Activated naive CD8-positive, alpha-beta T cell treated with anti-CD3 and anti-CD28 coated beads, Interleukin-2, amount 10 ng/mL, durations not matched to agents 7 days and 5 days (primary cell): ENCODE measurements at places on chromosomes 2 and 18. TPM values are rescaled to one million over a fixed set of nuclear protein-coding genes. Genes with fewer than 3 reads are reported as not detected.
A peak's percentile ranks its signal among the peaks of the same experiment; 100 is the strongest.

- H3K27me3 ChIP-seq: no peaks in the 10 kb centered on the region
- no peaks in the 10 kb centered on the region for H3K36me3 ChIP-seq
- H3K27ac ChIP-seq: no peak overlapping the region
- H3K4me1 ChIP-seq: no peaks in the 10 kb centered on the region
Observed at GRCh38 chr2:56086336-56086735, 97.5 kb upstream of the CCDC85A start.

DNA sequence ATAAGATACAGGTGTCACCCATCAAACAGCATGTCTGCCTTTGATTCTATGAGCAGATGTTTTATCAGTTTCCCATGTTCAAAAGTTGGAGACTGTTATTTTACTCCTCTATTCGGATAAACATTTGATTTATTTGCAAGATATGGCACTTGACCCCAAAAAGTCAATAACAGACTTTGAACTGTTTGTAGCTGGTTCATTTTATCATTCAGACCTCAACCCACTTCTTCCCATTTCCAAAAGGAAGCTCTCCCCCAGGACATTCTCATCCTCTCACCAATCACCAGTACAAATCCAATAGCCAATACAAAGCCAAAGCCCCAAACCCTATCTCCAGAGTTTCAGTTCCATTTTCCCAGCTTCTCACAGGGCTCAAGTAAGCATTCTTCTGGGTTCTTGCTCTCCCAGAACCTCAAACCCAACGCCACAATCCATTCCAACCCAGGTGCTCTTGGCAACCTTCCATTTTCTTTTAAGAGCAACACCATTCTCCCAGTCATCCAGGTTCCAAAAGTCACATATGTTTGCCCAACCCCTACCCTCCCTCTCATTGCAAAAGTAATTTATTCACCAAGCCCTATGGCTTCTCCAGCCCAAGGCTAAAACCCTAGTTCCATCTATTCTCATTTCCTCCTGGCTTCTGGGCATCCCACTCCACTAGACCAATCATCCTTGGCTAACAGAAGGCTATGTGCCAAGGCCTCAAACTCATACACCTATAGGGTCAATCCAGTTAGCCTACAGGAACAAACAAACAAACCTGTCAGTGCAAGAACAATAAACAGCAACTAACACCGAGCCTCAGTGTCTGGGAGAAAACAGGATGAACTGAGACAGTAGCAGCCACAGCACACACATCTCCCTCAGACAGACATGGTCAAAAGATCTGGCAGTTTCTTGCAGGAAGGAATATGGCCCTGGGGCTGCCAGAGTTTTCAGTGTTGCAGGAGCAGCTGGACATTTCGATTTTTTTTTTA lies 9.2 kb downstream of the ACVR1 start:
- peaks cover 15% of the 10 kb centered on the region for H3K4me1 ChIP-seq
- DNase-seq: no peak
- peaks cover 7% of the 10 kb centered on the region for H3K36me3 ChIP-seq
- no peaks in the 10 kb centered on the region for H3K27me3 ChIP-seq
- H3K4me3 ChIP-seq: no peak overlapping the region

GRCh38 chr2:215880970-215881369 lies 132.4 kb downstream of the MREG start:
- H3K27me3 ChIP-seq: peaks cover 4% of the 10 kb centered on the region
- H3K4me3 ChIP-seq: no peak overlapping the region
- no peak for DNase-seq
- H3K27ac ChIP-seq: no peak overlapping the region

DNA sequence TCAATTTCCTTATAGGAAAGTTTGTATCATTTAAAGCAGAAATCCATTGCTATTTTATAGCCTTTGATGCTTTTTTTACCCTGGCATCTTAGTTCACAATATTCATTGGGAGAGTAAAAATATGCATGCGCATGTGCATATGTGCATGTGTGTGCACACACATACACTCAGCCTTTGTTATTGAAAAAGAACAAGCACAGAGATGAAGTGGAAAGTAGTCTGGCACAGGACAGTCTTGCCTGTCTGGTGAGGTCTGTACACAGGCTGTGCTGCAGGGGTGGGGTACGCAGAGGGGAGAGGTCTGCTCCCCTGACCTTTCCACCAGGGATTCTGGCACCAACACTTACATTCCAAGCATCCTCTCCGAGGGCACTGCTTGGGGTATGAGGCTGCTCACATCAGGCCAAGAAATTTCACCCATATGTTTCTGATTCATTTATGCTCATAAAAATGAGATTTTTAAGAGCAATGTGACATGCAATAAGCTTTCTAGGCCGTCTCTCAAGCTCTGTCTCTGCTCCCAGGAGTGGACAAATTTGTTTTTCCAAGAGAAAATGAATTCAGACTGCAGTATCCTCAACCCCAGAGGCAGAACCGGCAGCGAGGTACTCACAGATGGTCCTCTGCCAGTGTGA lies 237.2 kb downstream of the INSIG2 start:
- no peaks in the 10 kb centered on the region for H3K36me3 ChIP-seq
- no peak for DNase-seq
- H3K27me3 ChIP-seq: peaks cover 9% of the 10 kb centered on the region
- no peak overlapping the region for H3K27ac ChIP-seq
- no peak overlapping the region for H3K4me3 ChIP-seq

DNA sequence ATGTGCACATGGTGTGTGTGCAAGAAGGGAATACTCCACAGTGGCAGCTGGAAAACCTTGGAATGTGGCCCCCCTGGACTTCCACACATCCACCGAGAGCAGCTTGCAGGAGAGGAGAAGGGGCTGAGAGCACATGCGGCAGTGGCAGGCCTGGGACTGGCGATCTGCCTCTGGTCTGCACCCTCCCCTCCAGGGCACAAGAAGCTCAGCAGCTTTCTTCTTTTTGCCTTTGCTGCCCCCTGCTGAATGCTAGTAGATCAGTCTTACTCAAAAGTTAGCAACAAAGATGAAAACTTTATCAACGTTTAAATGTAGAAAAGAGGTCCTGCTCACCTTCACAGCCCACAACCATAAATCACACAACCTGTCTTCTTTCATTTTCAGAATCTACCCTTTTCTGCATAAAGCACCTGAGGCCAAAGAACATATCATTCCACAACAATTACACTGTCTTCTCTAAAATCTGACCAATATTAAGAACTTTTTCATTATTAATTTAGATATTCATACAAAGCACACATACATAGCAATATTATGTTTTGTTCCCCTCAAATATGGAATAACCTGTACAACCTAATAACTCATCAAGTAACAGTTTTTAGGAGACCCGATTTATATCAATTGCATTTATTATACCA lies 34.6 kb downstream of the TGFBRAP1 start:
- H3K27me3 ChIP-seq: no peaks in the 10 kb centered on the region
- no peak overlapping the region for H3K4me3 ChIP-seq
- H3K36me3 ChIP-seq: peaks cover 21% of the 10 kb centered on the region
- H3K27ac ChIP-seq: no peak overlapping the region
- peaks cover 2% of the 10 kb centered on the region for H3K4me1 ChIP-seq

GRCh38 chr2:32900246-32900973 lies 46.3 kb upstream of the LTBP1 start:
- no peaks in the 10 kb centered on the region for H3K36me3 ChIP-seq
- H3K4me3 ChIP-seq: no peak overlapping the region
- H3K4me1 ChIP-seq: no peaks in the 10 kb centered on the region

DNA sequence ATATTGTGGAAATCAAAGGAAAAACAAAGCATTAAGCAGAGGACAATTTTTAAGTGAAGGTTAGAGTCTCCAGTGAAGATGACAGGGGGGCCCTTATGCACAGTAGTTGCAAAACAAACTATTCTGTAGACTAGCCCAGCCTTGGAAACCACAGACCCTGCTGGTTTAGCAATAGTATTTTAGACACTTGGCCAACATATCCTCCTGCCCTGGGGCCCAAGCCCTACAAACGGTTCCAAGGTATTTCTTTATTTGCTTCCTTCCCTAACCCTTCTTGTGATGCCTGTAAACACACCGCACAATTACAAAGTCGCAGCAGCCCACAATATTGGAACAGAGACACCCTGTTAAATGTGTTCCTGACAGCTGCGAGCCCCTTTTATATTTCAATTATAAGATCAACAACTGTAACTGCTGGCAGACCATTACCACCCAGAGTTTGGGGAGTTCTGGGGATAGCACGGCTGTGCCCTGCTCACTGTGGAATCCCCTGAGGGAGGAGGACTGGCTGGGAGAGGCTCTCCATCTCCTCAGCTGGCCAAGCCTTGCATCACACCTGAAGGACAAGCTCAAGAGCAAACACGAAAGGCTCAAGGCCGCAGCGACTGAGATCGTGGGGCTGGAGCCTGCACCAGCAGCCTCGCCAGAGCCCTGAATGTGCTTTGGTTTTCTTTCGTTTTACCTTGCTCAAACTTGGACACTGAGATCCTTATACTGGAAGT lies 282.2 kb upstream of the ATP5MC3 start:
- no peaks in the 10 kb centered on the region for H3K4me1 ChIP-seq
- H3K27me3 ChIP-seq: peaks cover 5% of the 10 kb centered on the region
- no peaks in the 10 kb centered on the region for H3K36me3 ChIP-seq
- DNase-seq: no peak
- H3K27ac ChIP-seq: no peak overlapping the region

The CDH19 gene
- total RNA-seq: not detected

The STK16 gene
- 34.0 TPM for total RNA-seq

DNA sequence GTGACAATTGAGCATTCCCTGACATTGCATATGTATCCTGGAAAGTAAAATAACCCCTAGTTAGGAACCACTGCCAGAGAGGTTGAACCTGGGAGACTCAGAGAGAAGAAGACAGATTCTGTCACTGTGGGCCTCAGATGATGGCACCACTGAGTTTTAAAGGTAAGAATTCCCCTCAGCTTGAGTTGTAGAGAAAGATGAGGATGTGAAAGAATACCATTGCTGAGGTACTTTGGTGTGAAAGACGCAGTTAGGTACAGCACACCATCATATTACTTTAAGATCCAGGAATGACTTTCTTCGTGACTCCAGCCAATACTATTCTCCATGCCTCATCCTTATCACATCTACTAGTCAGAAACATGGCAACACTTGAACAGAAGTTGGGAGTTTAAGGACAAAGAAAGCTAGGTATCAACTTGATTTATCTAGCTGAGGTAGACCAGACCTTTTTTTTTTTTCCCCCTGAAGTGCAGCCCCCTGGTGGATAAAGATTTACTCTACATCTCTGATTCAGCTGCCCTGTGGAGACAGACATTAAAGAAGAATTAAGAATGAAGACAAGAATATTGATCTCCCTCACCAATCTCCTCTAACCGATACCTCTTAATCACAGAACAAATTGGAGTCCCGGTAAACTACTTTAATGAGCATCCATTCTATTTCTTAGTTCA lies 630.5 kb upstream of the FANCL start:
- no peaks in the 10 kb centered on the region for H3K36me3 ChIP-seq
- no peaks in the 10 kb centered on the region for H3K27me3 ChIP-seq
- H3K27ac ChIP-seq: no peak overlapping the region
- DNase-seq: no peak
- no peak overlapping the region for H3K4me3 ChIP-seq
- no peaks in the 10 kb centered on the region for H3K4me1 ChIP-seq

GRCh38 chr2:145085612-145086011 lies 565.7 kb upstream of the ZEB2 start:
- H3K4me3 ChIP-seq: no peak overlapping the region
- H3K4me1 ChIP-seq: no peaks in the 10 kb centered on the region
- no peak for DNase-seq
- no peak overlapping the region for H3K27ac ChIP-seq
- no peaks in the 10 kb centered on the region for H3K36me3 ChIP-seq
- no peaks in the 10 kb centered on the region for H3K27me3 ChIP-seq

DNA sequence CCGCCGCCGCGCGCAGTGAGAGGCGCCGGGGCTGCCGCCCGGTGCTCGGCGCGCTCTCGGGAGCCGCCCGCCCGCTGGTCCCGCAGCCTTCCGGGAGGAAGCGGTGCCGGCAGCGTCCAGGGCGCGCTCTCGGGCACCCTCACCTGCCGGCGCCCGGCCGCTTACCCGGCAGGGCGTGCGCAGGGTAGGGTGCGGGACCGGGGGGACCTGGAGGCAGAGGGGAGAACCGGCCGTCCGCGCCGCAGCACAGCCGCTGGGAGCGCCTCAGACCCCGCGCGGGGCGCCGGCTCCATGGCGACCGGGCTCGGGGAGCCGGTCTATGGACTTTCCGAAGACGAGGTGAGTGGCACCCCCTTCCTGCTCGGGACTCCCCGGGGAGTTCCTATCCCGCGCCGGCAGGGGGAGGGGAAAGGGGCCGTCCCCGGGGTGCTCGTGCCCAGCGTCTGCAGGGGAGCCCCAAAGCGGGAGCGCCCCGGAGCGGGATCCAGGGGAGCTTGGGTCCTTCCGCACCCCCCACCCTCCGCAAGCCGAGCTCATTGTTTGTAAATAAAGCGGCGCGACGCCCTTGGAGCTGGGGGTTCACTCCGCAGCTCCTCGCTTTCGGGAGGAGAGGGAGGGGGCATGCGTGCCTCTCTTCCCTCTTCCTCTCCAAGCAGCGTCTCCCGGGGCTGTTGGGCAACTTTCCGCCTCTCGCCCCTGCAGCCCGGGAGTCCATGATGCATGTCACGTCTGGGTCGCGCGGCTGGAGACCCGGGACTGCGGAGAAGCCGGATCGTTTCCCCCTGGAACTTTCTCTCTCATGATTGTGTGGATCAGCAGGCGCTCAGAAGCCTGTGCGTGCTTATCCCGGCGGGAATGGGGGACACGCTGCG lies 580 bp downstream of the NEDD4L start:
- peak; percentile 71 for DNase-seq
- no peaks in the 10 kb centered on the region for H3K36me3 ChIP-seq
- H3K4me1 ChIP-seq: peaks cover 25% of the 10 kb centered on the region
- peak overlapping the region; percentile 56 for H3K27ac ChIP-seq
- peak overlapping the region; percentile 94 for H3K4me3 ChIP-seq

The SYT4 gene
- not detected for total RNA-seq

The DCDC2C gene
- not detected for total RNA-seq

GRCh38 chr2:65586516-65586915 lies 154.1 kb upstream of the SPRED2 start:
- no peak overlapping the region for H3K27ac ChIP-seq
- no peak overlapping the region for H3K4me3 ChIP-seq
- H3K4me1 ChIP-seq: no peaks in the 10 kb centered on the region
- no peaks in the 10 kb centered on the region for H3K36me3 ChIP-seq

- DNase-seq: no peak
- H3K4me1 ChIP-seq: peaks cover 22% of the 10 kb centered on the region
- H3K27me3 ChIP-seq: no peaks in the 10 kb centered on the region
- H3K27ac ChIP-seq: peak overlapping the region; percentile 77
- peak overlapping the region; percentile 52 for H3K4me3 ChIP-seq
Observed at GRCh38 chr2:120302301-120302700, 43.6 kb upstream of the INHBB start.

GRCh38 chr2:181104512-181105115 lies 124.2 kb downstream of the UBE2E3 start:
- H3K36me3 ChIP-seq: peaks cover 5% of the 10 kb centered on the region
- H3K27ac ChIP-seq: no peak overlapping the region
- H3K27me3 ChIP-seq: no peaks in the 10 kb centered on the region
- no peak for DNase-seq

- no peaks in the 10 kb centered on the region for H3K4me1 ChIP-seq
- H3K4me3 ChIP-seq: no peak overlapping the region
- H3K27ac ChIP-seq: no peak overlapping the region
- H3K36me3 ChIP-seq: peaks cover 3% of the 10 kb centered on the region
Observed at GRCh38 chr2:147595200-147595599, 249.6 kb upstream of the ACVR2A start.

- peaks cover 19% of the 10 kb centered on the region for H3K36me3 ChIP-seq
- H3K4me3 ChIP-seq: peak within 1 kb of the TSS; percentile 98
- H3K4me1 ChIP-seq: peaks cover 32% of the 10 kb centered on the region
- DNase-seq: peak; percentile 79
Observed at GRCh38 chr2:233059797-233060500, at the start of gene INPP5D. TSS of gene INPP5D (plus strand) at chr2:233060342. CDS start at chr2:233060479, 137 bp downstream.
